ENCODE measurements at places on chromosomes 5 and 9. TPM values are rescaled to one million over a fixed set of nuclear protein-coding genes. Genes with fewer than 3 reads are reported as not detected.

Gene SFXN1
- total RNA-seq, result 320 TPM

Gene PTRH1
- total RNA-seq, result 9.5 TPM

Gene MEIKIN
- total RNA-seq, result not detected

Gene FRMPD1
- not detected for total RNA-seq

Gene PCDHB14
- total RNA-seq, result not detected

Gene FAM53C
- total RNA-seq, result 48.4 TPM

Gene FOXI1
- not detected for total RNA-seq

Gene KLF4
- not detected for total RNA-seq

Gene B4GALT1
- 47.8 TPM for total RNA-seq

Gene PALM2AKAP2
- 5.0 TPM for total RNA-seq

Gene TERT
- 16.6 TPM for total RNA-seq

Gene PCDHB7
- not detected for total RNA-seq

Gene DOCK8
- 134 TPM for total RNA-seq

Gene PDE6A
- total RNA-seq, result not detected

Gene MORN5
- not detected for total RNA-seq

Gene FAM151B
- 0.52 TPM for total RNA-seq

Gene MED10
- total RNA-seq, result 97.2 TPM

Gene KCNN2
- not detected for total RNA-seq

GRCh38 chr9:32782476-32783167 is 718 bp upstream of the TMEM215 start:
- DNase-seq, result no peak

- no peak for DNase-seq
These were observed 411 bp upstream of the GABRG2 start for GRCh38 chr5:162067162-162067561.

DNA sequence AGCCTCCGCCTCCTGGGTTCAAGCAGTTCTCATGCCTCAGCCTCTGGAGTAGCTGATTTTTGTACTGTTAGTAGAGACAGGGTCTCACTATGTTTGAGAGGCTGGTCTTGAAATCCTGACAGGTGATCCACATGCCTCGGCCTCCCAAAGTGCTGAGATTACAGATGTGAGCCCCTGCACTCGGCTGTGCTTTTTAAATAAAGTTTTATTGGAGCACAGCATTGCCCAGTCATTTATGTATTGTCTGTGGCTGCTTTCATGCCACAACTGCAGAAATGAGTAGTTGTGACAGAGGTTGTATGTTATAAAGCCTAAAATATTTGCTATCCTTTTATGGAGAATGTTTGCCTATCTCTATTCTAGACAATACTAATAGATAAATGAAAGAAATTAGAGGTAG is 169.2 kb downstream of the AOPEP start:
- DNase-seq, result no peak

- DNase-seq, result no peak
These were observed 41.7 kb downstream of the RETREG1 start for GRCh38 chr5:16574789-16575721.

DNA sequence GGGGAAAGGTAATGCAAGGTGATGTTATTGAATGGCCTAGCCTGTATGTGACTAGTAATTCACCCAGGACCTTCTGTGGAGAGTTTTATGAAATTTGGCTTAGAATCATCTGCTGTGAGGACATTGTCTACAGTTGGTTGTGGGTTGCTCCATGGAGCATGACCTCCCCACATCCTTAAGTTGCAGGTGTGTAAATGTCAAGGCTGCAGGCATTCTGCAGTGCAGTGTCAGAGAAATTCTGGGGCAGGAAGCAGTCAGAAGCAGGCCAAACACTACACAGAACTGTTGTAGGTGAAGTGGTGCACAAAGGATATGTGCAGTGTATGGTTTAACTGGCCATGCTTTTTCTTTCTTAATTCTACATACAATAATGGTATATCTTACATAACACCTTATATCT is 588.3 kb downstream of the EBF1 start:
- no peak for DNase-seq

GRCh38 chr5:107147589-107147988 is 523.1 kb downstream of the EFNA5 start:
- DNase-seq, result no peak

DNA sequence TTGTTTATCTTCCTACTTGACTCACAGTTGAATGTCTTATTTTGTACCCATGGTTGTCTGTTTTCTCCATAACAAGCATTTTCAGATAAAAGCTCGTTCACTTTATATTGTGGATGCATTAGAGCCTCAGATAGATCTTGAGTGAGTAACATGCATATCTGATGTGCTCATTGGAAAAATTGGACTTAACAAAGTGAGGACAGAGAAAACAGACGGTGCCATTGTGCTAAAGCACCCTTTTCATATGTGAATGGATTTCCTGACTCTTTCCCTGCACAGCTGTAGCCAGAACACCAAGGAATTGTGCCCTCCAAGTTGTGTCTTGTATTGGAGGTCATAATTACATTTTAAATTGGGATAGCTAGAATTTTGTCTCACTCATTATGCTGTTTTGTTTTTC is 325.8 kb upstream of the MEF2C start:
- DNase-seq, result no peak

DNA sequence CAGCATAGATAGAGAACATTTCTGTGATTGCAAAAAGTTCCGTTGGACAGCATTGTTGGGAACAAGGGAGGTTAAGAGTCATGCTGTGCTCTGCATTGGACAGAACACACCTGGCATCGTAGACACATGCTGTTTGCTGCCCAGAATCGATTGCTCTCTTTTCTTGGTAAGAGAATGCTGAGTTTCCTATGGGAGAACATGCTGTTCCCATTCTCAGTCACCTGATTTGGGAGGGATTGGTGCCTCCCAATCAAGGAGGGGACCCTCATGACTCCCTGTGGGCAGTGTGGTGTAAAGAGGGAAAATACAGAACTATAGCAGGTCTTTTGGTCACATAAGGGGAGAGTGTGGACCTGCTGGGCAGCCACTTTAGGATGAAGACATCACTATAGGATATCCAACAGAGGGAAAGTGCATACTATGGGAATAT is 555.4 kb upstream of the CLINT1 start:
- DNase-seq, result no peak

DNA sequence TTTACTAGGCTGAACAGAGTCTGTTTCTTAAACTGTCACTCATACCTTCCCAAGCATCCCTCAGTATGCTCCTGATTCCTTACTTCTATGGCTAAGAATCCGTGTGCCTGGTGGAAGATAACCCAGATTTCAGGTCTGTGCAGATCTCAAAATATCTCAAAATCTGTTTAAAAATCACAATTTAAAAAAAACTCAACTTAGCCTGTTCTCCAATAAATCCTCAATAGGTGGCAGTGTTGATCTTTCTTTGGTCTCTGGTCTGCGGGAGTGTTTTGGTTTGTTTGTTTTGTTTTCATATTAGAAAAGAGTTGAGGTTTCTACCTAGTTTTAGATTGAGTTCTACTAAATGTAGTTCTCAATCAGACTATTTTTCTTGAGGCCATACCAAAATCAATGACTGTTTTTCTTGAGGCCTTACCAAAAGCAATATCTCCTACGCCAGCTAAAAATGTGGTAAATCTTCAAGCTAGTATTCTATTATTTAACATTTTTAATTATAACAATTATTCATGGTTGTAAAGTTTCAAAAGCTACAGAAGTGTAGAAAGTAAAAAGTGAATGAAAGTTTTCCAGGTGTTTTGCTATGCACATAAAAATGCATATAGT is 57.9 kb downstream of the TGFBR1 start:
- DNase-seq, result no peak

GRCh38 chr9:88458716-88459465 is 70.6 kb downstream of the SPIN1 start:
- DNase-seq, result no peak

DNA sequence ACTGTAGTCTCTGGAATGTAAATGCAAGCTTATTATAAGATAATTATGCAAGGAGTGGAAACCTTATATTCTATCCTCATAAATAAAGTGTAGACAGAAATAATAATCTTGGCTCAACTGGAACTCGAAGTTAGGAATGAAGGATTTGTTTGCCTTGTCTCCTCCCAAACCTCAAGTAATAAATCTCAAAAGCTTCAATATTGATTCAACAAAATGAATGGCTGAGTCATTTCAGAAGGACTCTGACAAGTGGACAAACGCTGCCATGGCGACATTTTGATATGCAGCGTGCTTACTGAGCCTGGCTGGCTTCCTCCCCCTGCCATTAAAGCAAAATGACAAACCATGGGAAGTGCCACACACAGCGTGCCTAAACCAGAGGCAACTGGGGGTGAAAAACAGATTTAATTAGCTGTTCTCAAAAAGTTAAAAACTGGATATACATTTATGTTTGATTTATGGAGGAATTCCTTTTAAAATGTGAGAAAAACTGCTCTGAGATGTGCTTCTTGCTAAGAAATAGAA is 10.5 kb upstream of the ADGRV1 start:
- DNase-seq, result no peak

GRCh38 chr9:76101947-76102346 is 211.5 kb downstream of the PCSK5 start:
- no peak for DNase-seq

DNA sequence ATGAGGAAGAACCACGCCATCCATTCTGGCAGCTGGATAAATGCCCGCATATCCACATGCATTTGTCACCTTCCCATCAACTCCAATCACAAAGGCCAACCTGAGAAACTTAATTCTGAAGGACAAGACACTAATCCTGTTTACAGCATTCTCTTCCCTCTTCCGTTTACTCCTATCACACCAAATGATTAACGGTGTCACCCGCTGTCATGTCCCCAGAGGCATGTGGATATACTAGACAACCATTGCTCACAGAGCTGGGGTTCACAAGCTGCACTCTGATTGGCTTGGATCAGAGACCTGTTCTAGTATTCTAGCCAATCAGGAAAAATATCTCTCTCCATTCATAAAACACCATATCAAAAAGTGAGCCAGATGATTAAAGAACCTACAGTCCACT is 3.6 kb downstream of the MACROH2A1 start:
- no peak for DNase-seq

DNA sequence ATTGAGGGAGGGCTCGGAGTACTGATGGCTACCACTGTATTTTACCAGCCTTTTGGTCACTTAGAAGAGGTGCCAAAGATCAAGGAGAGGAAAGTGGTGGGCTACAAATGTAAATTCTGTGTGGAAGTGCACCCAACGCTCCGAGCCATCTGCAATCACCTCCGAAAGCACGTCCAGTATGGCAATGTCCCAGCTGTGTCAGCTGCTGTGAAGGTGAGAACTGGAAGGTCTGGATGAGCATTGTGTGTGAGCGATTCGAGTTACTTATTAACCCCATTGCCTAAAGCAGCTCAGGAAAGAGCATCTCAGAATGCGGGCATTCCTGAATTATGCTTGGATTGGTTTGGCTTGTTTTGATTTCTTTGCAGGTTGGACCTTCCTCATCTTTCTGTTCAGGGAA is 67.5 kb downstream of the ZNF462 start:
- no peak for DNase-seq

GRCh38 chr5:176687881-176688280 is 40.6 kb downstream of the TSPAN17 start:
- no peak for DNase-seq

GRCh38 chr5:178117923-178118701 is 4.8 kb downstream of the N4BP3 start:
- no peak for DNase-seq

GRCh38 chr5:84058561-84058960 is 326.1 kb downstream of the EDIL3 start:
- DNase-seq, result no peak

All from activated naive CD4-positive, alpha-beta T cell treated with anti-CD3 and anti-CD28 coated beads, Interleukin-2, amount 50 U/mL, for 72 hours (primary cell).